ENCODE measurements at places on chromosomes 1 and 21.

GRCh38 chr1:119675349-119676345 lies 27.6 kb upstream of the ZNF697 start:
- peak; percentile 15 for DNase-seq

DNA sequence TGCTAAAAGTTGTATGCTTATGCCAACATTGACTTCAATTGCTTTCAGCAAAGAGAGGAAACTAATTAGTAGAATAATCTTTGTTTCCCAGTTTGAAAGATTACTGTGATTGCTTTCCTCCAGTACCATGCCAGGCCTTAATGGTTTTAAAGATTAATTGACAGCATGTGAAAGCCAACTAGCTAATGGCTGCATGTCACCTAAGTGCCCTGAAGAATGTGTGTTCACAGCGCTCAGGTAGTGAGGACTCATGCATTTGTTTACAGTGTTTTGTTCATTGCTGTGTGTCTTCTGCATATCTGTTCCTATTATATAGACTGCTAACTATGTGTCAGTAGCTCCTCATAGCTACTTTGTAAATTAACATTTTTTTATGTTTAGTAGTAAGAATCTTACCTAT lies 335.6 kb downstream of the LRRIQ3 start:
- no peak for DNase-seq

DNA sequence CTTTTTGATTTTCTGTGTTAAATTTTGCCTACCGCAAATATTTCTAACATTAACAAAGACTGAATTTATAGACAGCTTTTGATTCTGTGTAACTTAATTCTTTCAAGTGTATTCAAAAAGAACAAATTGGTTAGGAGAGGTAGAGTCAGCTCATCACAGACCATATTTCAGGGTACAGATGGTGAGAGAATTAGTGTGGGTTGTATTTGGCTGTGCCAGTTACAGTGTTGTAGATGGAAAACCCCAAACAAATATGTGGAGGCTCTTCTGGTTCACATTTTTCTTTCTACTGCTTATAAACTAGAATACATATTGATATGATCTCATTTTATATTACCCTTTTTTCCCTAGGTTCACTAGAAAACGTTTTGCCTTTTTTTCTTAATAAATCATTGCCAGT lies 11.1 kb downstream of the RCAN3 start:
- DNase-seq = no peak

DNA sequence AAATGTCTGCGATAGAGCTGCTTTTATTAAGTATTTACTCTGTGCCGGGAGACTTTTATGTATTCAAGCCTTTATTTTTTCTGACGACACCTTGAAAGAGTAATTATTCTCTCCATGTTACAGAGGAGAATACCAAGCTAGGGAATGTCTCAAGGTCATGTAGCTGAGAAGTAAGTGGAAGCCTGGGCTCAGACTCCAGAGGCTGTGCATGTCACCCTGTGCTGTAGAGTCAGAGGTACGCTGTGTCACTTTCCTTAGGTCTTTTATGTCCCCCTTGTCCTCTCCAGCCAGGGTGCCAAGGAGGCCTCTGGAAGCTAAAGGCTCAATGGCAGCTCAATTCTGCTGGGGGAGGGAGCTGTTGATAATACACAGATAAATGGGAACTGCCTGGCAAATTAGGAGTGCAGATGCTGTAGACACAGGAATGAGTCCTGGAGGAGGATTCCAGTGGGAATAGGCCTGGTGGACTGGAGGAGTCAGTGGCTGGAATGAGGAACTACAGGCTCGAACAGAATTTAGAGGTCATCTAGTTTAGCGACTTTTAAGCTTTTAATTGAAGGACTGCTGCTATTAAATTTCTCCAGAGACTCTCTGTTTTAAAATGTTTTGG lies 9.3 kb upstream of the IL19 start:
- no peak for DNase-seq

DNA sequence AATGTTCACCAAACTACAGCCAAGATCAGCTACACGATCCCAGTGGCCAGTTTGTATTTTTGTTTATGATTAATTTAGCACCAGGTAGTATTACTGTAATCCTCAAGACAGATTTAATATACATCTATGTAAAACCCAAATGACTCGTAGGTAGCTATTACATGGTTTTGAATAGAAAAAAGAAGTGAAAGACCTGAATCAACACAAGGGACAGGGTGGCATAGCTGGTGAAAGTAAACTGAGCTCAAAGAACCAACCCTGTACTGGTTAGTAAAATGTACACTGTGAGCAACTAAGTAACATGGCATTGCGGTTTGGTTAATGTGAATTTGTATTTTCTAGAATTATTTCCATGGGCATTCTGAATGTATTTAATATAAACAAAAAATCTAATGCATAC lies 8.8 kb downstream of the GPATCH2 start:
- DNase-seq = no peak

DNA sequence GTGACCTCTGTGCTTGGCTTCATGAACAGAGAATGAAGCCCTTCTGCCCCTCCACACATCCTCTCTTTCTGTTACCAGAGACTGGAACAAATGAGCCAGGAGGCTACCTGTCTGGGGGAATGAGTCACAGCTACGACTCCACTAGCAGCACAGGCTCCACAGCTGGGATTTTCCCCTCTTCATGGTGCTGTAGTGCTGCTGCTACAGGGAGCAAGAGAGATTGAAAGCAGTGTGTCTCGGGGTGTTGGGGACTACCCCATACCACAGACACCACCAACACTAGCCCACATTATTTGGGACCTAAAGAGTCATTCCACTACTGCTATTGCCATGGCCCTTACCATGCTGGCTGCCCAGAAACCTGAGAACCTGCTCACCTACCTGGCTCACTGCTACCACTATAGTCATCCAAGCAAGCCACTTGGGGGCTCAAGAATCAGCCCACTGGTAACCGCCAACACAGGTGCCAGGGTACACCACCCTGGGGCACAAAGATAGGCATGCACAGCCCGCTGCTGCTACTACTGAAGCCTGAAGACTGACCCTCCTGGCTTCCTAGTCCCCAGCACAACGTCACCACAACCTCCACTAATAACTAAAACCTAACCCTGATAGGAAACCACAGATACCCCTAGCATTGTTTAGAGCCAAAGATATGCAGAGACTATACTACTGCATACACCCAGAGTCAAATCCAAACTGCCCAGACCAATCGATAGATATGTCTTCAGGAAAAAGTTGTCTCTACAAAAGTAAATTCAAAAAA lies 17.7 kb downstream of the CD1E start:
- no peak for DNase-seq

DNA sequence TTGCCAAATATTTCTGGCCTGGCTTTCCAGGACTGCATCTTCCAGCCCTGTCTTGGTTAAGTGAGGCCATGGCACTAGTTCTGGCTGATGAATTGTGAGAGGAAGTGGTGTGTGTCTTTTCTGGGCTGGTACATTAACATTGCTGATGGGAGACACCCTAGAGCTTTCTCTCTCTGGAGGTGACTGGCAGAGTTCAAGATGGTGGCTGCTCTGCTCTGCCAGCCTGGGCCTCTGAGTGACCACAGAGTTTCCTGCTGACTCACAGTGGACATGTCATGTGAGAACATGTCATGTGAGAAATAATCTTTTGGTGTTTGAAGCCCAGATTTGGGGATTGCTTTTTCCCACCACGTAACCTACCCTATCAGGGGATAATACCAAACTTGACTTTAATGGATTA lies 218.0 kb upstream of the KIAA0040 start:
- no peak for DNase-seq

- DNase-seq = no peak
Measured at GRCh38 chr1:85135392-85135798, 65.4 kb downstream of the SYDE2 start.

DNA sequence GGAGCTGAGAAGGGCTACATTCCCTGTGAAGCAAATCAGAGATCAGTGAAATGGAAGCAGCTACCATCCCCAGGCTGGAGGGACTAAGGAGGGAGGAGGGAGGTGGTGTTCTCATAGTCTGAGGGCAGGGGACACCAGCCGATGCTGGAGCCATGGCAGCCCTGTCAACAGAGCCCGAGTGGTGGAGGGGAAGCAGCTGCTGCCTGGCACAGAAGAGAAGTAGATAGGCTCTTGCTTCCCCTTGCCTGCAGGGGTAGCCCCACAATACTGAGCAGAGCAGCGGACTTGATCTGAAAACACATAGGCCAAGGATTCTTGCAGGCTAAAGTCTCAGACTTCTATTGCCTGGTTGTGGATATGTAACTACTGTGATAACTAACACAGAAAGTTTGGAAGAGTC lies 255.1 kb downstream of the FGGY start:
- no peak for DNase-seq

GRCh38 chr1:15757575-15758342 lies 836 bp upstream of the FBLIM1 start:
- no peak for DNase-seq

GRCh38 chr1:93459126-93459525 lies 11.2 kb downstream of the FNBP1L start:
- no peak for DNase-seq

DNA sequence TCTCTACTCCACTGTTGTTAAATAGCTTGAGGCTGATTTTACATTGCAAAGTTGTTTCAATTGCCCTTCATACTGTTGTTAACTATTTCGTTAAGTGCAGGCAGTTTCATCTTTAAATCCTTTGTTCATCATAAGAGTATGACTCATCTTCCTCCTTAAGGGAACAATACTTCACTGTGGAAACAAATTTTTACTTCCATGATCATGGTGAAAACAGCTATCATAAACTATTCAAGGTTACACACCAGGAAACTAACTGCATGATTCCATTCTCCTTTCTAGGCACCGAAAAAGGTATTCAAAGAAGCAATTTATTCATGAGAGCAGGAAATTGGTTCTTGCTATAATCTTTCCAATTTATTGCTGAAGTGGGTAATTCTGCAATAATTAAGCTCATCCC lies 593.2 kb downstream of the LRRIQ3 start:
- DNase-seq = no peak

GRCh38 chr1:20166051-20166450 lies 19.8 kb upstream of the UBXN10 start:
- DNase-seq = no peak

DNA sequence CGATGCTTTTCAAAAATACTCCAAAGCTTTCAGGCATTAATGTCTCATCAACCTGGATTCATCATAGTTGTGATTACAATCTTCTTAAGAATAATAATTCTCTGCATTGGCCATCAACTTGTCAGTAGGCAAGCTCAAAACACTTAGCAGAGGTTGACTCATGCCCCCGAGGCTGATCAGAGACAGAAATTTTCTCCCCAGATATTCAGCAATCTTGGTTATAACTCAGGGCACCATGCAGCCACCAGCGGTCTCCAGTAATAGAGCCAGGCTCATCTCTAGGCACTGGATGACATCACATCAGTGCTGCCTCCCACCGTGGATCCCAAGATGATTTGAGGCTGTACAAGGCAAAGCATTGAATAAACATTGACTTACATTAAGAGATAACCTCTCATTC lies 14.3 kb upstream of the IFFO2 start:
- no peak for DNase-seq

- DNase-seq = no peak
Measured at GRCh38 chr1:9841460-9841859, 17.7 kb upstream of the CLSTN1 start.
